ENCODE measurements at places on chromosomes 16 and 17.

- no peak for DNase-seq
Observed at GRCh38 chr17:41907185-41907556, 11.6 kb downstream of the ACLY start.

- DNase-seq: no peak
Observed at GRCh38 chr17:48178317-48178716, 70.8 kb downstream of the SNX11 start.

- DNase-seq: no peak
Observed at GRCh38 chr16:57623251-57624043, 5.0 kb upstream of the ADGRG1 start.

GRCh38 chr17:8563981-8564602, 66.4 kb downstream of the MYH10 start:
- DNase-seq: no peak

GRCh38 chr16:21339941-21340340, 61.9 kb upstream of the CRYM start:
- no peak for DNase-seq

DNA sequence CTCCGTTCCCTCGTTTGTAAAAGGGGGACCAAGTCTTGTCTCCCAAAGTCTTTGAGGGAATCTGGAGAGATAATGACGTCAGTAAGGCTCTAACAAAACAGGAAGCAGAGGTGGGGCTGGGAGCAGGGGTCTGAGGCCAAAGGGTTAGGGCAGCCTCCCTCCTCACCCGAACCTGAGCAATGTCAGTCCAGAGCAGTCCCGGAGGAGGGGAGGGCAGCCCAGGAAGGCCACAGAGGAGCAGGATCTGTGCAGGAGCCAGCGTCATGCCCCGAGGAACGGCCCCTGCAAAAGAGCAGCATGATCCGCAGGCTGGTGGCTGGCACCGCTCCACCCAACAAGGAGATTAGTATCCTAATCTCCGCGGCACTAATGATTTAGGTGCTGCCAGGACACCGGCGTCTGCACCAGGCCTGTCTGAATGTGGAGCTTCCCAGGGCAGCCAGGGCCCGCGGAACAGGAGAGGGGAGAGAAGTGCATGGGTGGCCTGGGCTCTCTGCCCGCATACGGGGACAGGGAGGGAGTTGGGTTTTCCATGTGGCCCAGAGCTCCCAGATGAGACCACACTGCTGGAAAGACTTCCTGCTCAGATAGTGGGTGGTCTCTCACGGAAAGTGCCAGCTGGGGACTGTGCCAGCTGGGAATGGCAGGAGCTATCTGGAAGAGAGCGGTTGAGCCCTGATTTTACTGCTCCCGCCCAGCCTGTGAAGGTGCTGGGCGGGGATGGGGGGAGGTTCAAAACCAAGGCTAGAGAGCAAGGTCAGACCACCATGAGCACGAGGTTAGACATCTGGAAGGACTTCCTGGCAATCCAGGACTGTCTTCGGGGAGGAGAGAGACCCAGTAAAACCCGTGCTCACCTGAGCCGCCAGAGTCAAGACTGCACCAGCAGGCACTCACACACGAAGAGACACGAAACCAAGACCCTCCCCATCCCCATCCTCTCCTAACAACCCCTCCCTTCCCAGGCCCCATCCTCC, 11.0 kb upstream of the KRT17 start:
- no peak for DNase-seq

- DNase-seq: no peak
Observed at GRCh38 chr17:74874615-74875037, 1.8 kb upstream of the FDXR start.

DNA sequence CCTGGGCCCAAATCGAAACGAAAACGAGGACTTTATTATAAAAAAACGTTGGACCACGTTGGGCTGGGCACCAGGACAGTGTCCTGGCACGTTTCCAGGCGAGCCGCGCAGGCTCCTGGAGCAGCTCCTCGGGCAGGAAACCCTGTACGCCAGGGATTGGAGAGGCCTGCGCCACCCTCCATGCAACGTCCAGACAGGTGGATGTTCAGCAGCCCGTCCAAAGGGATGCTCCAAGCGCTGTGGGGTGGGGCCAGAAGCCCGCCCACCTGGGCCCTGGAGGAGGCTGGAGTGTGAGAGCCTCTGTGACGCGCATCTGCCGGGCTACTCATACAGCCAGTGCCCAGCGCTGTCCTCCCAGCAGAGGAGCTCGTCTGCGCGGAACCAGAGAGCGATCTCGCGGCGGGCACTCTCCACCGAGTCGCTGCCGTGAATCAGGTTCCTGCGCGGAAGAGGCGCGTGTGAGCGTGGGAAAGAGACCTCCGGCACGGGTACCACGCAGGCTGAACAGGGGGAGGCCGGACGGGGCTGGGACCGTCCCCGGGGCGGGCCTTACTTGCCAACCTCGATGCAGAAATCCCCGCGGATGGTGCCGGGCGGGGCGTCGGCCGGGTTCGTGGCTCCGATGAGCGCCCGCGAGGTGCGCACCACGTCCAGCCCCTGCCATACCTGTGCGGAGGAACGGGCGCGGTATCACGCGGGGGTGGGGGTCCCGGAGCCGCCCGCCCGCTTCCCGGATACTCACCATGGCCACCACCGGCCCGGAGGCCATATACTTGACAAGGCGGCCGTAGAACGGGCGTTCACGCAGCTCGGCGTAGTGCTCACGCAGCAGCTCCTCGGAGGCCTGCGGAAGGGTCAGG, 785 bp downstream of the NME3 start:
- peak; percentile 63 for DNase-seq

GRCh38 chr16:1642148-1642547, 30.0 kb downstream of the CRAMP1 start:
- no peak for DNase-seq

DNA sequence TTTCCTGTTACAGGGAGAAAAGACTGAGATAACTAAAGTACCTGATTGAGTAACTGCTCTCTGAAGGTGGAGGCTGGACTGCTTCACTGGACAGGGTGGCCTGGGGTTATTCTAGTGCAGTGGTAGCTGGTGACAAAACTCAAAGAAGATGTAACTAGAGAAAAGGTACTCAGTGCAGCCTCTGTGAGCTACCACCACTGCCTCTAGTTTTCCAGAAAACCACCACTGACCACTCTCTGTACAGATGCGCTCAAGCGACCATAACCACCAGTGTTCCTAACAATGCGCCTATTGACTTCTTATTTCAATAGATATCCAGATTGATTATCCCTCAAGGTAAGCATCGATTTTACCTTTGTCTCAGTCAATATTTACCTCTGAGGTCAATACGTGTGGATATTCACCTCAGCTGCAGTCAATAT, 492.2 kb downstream of the WWOX start:
- DNase-seq: no peak

GRCh38 chr16:24825696-24826095, 20.1 kb upstream of the SLC5A11 start:
- no peak for DNase-seq

- DNase-seq: peak; percentile 82
Observed at GRCh38 chr17:49715717-49716279, 8.0 kb upstream of the SLC35B1 start.

- DNase-seq: peak; percentile 85
Observed at GRCh38 chr17:65039336-65039988, 17.1 kb downstream of the GNA13 start.

- no peak for DNase-seq
Observed at GRCh38 chr17:77087650-77088454, 52.9 kb upstream of the SEC14L1 start.

DNA sequence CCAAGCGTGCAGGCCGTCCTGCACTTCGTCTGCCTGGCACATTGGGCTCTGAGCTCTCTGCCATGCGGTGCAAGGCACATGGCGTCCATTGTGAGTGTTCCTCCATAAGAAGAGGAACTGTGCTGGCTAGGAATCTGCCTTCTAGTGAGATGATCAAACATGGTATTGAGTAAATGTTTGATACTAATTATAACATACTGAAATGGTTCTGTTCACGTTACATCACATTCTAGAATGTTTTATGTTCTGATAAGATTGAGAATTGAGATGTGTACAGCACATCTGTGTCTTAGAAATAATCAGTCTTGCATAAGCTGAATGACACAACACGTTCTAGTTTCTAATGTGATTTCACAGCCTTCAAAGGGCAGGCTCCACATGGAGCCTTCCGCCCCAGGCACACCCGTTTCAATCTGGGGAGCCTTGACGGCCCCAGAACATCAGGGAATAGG, 42.9 kb downstream of the USP10 start:
- no peak for DNase-seq

GRCh38 chr16:82990155-82990554, 363.4 kb downstream of the CDH13 start:
- DNase-seq: no peak

DNA sequence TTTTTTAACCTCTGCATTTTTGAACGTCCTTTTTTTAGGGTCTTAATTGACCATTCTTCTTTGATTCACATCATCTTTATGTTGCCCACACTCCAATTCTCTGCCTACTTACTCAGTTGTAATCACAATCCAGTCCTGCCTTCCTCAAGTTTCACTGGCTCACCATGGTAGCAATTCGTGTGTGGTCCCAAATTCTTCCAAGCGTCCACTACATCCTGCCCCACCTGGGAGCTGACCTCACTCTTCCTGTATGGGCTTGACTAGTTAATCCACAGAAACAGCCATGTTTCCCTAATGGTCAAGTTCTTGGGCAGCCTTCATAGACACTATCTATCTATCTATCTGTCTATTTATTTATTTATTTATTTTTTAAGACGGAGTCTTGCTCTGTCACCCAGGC, 7.1 kb downstream of the TLCD2 start:
- DNase-seq: no peak

DNA sequence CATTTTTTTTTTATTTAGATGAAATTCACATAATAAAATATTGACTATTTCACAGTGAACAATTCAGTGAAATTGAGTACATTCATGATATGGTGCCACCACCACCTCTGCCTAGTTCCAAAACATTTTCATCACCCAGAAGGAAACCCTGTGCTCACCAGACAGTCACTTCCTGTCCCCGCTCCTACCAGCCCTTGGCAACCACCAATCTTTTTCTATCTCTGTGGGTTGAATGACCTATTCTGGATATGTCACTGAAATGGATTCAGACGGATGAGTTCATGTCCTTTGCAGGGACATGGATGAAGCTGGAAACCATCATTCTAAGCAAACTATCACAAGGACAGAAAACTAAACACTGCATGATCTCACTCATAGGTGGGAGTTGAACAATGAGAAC, 40.5 kb downstream of the ATP2C2 start:
- no peak for DNase-seq

DNA sequence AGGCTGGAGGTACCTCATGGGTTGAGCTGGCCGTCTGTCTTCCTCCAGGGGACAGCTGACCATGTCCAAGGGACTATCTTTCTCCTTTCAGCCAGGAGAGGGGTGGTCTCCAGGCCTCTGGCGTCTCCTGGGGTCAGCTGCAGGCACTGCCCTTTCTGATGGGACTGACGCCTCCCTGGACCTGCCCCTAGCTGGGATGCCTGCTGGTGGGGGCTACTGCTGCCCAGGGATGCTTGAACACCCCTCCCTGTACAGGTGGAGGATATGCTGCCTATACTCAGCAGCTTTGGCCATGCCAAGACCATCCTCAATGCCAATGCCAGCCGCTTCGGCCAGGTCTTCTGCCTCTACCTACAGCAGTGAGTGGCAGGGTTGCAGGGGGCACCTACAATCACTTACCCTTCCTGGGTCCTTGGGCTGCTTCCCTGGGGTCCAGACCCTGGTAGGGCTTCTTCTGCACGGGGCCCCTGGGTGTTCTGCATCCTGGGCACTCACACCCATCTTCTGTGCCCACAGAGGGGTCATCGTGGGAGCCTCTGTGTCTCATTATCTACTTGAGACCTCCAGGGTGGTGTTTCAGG, 4.2 kb downstream of the MYO15B start:
- no peak for DNase-seq

DNA sequence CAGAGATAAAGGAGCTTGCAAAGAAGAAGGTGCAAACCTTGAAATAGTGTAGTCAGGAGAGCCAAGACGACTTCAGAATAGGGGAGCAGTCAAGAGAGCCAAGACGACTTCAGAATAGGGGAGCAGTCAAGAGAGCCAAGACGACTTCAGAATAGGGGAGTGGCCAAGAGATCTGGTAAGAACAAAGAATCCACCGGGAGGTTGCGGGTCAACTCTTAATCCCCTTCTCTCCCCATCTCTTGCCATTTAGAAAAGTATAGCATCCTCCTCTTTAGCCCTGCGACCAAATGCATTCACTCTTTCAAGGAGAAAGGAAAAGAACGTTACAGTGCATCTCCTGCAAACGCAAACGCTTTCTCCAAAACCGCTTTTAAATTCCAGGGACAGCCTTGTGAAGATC, 713 bp downstream of the KNOP1 start:
- no peak for DNase-seq

DNA sequence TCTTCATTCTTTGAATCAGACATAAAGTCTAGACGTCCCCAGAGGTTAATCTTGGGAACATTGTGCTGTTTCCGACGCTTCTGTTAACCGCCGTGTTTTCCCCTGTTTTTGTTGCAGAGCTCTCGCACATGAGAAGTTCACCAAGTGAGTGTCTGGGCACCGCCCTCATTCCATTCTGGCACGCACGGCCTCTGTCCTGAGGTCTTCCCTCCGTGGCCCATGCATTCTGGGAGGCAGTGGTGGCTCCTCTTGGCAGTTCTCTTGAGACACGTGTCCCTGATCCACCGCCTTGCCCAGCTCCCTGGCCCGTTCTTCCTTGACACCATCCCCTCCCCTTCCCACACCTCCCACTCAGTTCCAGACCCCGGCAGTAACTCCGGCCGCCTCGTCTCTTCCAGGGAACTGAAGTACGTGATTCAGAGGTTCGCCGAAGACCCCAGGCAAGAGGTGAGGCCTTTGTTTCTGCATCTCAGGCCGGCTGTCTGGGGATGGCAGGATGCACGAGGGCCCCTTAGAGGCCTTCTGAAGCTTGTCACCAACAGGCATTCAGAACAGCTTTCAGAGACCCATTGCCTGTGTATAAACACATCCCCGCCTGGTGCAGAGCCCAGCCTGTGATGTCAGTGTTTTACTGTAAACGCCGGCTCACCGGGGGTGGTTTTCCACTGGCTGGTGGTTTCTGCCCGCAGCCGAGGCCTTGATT, 85.9 kb upstream of the PLCG2 start:
- DNase-seq: no peak

- no peak for DNase-seq
Observed at GRCh38 chr16:86133847-86134375, 234.9 kb downstream of the IRF8 start.

DNA sequence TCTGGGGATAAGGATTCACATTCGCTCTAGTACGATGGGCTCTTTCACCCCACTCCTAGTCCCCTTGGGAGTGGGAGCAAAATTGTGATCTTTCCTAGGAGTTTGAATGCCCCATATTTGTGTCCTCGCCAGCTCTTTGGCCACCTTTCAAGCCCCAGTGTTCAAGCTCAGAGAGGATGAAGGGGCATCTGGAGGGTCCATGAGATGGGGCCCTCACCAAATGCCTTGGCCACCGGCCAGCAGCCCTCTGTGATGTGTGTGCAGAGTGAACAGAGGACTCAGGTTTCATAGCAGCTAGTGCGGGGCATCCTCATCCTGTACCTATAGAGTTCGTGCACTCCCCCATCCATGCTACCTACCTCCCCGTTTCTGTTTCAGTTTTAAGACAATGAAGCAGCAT, 140.6 kb downstream of the RAB11FIP4 start:
- DNase-seq: no peak

DNA sequence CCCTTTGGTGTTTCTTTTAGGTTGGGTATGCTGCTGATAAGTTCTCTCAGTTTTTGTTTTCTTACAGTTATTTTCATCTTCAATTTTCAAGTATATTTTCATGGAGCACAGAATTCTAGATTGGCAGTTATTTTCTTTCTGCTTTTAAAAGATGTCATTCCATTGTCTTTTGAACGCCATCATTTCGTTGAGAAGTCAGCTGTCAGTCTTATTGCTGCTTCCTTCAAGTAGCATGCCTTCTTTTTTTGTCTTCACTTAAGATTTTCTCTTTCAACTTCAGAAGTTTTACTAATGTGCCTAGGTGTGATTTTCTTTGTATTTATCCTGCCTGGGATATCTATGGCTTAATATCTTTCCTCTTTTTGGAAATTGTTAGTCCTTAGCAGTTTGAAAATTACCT, 262.2 kb upstream of the PMFBP1 start:
- DNase-seq: no peak
